ENCODE measurements at places on chromosomes 7 and 10.

DNA sequence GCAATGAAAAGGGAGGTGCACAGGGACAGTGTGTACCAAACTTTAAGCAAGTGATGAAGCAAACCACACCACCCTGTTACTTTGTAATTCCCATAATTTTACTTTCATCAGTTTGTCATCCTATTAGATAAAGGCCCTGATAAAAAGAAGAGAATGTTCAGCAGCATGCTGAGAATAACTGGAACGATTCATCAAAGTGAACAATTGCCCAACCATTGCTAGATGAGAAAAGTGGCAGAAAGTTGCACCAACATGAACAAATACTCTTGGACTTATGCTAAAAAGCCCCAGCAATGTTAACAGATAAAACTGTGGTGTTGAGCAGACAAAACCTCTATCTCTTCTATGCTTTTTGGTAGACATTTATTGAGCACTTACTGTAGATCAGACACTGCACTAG is 75.5 kb upstream of the PCGF5 start:
- no peak for DNase-seq

DNA sequence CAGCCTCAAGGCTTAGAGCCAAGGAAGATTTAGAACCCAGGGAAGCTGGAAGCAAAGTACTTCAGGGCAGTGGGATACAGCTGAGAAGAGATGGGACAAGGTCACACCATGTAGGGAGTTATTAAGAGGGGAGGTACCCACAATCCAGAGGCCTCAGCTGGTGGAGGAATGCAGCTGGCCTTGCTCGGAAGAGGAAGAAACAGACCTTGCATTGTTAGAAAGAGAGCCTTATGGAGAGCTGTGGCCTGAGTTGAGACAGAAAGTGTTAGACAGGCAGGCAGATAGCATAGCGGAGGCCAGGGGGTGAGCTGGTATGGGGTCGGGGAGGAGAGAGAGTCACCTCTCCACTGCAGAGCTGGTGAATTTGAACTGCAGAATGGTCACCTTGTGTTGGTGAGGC is 173.1 kb downstream of the JCAD start:
- DNase-seq, result no peak

DNA sequence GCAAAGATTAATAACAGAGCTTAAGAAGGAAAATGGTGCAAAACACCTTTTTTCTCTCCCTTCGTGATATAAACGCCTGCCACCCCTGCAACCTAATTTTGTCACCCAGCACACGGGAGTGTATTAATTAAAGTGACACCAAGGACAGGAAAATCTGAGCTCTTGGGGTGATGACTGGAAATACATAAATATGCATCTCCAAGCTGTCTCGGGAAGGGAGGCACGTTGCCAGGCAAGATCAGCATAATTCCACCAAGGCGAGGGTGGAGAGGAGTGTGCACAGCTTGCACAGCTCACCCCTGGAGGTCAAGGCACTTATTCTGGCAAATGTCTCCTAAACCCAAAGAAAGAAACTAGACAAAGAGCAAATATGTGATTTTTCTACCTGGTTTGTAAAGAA is 700.9 kb downstream of the GRID1 start:
- no peak for DNase-seq

- no peak for DNase-seq
Observed at GRCh38 chr10:93485690-93486089, 3.6 kb upstream of the MYOF start.

DNA sequence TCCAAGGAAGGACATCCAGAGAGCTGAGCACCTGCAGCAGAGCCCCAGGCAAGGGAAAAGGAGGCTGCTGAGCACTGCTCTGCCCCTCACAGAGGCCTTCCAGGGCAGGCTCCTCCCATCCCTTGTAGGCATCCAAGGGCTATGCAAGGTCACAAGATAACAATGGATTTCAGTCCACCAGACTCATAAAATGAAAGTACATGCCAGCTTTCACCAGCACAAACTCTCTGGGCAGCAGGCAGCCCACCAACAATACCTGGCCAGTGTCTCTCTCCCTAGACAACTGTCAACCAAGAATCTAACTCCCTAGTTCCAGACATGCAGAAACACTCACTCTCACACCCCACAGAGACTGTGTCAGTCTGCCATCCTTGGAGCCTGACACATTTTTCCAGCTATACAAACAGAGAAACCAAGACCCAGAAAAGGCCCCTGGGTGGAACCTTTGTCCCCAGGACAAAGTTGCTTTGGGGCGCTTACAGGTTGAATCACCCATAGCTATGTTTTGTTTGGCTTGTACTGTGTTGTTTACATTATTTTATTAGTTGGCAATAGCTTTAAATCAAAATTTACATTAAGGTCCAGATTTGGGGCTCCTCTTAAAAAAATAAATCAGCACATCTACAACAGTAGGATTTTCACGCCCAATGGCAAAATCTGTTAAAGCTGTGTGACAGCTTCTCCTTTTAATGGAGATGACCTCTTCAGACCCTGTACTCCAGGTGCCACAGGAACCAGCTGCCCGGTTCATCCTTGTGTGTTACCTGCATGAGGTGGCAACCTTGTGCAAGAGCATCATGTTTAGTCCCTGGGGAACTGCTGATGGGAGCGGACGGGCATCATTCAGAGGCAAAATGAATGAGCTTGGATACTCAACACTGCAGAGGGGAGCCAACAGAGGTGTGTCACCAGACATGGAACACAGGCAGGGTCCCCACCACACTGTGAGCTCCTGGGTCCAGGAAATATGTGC is 5.2 kb downstream of the GRID1 start:
- no peak for DNase-seq

DNA sequence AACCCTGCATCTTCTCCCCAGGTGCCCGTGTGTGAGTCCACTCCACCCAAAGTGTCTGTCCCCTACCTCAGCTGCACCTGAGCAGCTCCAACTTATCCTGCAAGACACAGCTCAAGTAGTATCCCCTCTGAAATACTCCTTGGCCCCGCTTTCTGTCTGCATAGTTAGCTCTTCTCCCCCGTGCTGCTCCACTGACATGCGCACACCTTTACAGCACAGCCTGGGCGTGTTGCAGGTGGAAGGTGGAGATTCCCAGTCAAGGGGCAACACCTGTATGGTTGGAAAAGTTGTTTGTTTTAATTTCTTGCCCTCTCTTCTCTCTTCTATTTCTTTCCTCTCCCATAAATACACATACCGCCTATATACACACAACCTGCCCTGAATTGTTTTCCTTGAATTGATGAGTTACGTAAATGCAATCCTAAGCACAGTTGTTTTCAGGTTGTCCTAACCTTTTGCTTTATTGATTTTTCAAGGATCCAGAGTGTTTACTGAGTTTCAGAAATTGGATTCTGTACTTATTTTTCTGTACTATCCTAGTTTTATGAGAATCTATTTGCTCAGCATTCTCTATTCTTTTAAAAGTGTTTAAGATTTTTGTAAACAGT is 14.9 kb downstream of the MET start:
- DNase-seq, result no peak

DNA sequence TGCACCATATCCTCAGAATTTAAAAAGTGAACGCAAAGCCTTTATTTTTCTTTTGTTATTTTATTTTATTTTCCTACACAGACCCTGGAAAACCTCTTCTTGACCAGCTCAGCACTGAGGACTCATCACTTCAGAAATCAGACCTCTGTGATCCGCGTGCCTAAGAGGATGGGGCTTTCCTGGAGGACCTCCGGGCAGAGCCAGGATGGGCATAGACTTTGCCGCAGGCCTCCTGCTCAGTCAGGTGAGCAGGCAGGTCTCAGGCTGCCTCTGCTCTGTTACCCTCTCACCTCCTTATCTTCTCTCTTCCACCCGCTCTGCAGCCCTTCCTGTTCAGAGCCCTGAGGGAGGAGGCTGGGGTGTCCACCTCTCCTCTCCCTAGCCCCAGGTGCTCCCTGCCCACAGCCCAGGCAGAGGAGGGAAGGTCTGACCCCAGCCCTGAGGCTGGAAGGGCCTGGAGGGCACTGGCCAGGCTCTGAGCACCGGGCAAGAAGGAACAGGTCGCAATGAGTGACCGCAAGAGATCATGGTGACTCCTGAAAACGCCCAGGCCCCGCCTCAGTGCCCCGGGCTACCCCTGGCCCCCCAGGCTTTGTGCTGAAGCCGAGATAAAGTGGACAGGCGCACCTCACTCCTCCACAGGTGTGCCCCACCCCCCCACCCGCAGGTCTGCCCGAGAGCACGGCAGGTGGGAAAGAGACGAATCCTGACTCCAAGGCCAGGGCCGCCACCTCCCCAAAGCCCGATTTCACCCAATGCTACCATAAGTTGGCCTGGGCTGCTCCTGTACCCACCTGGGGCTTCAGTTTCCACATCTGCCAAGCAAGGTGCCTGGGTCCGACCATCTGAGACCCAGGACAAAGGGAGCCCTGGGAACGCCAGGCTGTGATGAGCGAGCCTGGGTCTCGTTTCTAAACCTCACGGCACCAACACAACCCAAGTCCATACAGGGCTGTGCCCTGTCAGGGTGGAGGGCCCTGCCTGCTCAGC is 2.8 kb downstream of the CALML5 start:
- no peak for DNase-seq

GRCh38 chr10:23512355-23513058 is 73.6 kb downstream of the OTUD1 start:
- DNase-seq, result no peak

GRCh38 chr10:11018855-11019631 is 1.4 kb downstream of the CELF2 start:
- no peak for DNase-seq

DNA sequence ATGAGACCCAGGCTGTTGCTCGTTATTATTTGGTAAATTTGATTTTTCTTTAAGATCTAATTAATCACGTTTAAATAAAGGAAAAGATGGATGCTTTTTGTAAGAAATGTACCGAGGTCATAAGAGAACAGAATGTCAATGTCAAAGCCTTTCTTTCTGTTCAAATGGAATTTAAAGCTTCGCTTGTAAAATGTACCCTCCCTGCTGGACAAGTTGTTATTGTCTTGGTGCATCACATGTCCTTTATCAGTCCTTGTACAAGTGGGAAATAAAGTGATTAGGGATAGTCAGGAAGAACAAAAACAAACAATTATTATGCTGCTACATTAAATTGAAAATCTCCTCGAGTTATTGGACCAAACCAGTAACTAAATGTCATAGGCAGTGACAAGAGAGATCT is 363.2 kb downstream of the PHTF2 start:
- DNase-seq, result no peak

- DNase-seq, result peak; percentile 84
Observed at GRCh38 chr7:151315038-151315655, 26.5 kb upstream of the NUB1 start.

DNA sequence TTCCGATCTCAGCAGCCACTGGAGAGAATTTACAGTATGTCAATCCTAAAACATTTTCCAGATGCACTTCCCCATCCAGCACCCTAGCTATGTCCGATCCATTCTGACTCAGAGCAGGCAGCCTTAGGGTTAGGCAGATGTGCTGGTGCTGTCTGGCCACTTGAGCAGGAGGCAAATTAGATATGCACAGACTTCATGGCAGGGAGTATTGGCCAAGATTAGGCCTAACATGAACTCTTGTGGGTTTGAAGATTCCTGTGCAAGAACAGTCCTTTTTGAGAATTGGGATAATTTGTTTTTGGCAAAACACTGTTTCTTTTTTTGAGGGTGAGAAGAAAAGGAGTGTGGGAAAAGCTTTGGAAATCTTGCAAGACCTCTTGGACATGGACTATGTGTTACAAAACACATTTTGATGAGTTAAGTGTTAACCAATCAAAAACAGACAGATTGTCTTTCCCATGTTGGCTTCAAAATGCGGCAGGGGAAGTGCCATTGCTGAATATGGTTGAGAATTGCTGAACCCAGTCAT is 218.6 kb upstream of the INHBA start:
- DNase-seq, result no peak

DNA sequence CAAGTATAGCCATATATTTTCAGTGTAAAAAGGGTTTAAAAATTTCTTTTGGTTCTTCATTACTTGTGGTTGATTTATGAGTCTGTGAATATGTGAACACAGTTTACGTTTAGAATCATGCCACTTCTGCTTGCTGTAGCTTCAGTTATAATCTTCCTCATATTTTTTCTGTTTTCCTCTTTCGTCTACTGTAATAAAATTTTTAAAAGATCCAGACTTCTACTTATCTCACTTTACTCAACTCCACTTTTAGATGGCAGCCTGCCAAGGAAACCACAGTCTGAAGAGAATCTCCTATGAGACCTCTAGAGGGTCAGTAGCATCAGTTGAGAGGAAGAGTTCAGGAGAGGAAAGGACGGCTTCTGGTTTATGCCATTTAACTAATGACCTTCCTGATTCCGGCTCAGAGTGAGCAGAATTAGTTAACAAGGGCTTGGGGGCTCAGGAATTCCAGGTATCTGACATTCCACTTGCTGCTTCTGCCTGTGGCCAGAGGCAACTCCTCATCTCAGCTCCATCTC is 21.4 kb downstream of the CREB5 start:
- DNase-seq, result no peak

GRCh38 chr10:115818012-115818411 is 455.0 kb downstream of the GFRA1 start:
- no peak for DNase-seq

- no peak for DNase-seq
Observed at GRCh38 chr7:31782411-31782991, 95.5 kb downstream of the PPP1R17 start.
